K562 (cell line): ENCODE measurements at places on chromosomes 4 and X. TPM values are rescaled to one million over a fixed set of nuclear protein-coding genes. Genes with fewer than 3 reads are reported as not detected.

- no peak overlapping the region for H3K4me3 ChIP-seq
- H3K27ac ChIP-seq = no peak overlapping the region
- peaks cover 2% of the 10 kb centered on the region; the same call in 1 of the 3 replicates for H3K36me3 ChIP-seq
- peaks cover 55% of the 10 kb centered on the region for H3K4me1 ChIP-seq
Measured at GRCh38 chr4:2862528-2862927, 18.9 kb downstream of the ADD1 start.

- DNase-seq = no peak
- H3K36me3 ChIP-seq = peaks cover 87% of the 10 kb centered on the region
- H3K27me3 ChIP-seq = no peaks in the 10 kb centered on the region
- H3K4me3 ChIP-seq = no peak overlapping the region
- H3K27ac ChIP-seq = no peak overlapping the region
Measured at GRCh38 chrX:72272868-72273267, 4.2 kb downstream of the RPS4X start.

CD40LG gene
- polyA plus RNA-seq = not detected in 2 replicates

GRCh38 chr4:186554914-186555827 is at the start of gene MTNR1A:
Gene MTNR1A, minus strand, starts transcription at chr4:186555567. Its CDS starts 202 bp downstream, at chr4:186555365.
- DNase-seq = no peak
- H3K4me3 ChIP-seq = no peak within 1 kb of the TSS
- no peaks in the 10 kb centered on the region for H3K4me1 ChIP-seq
- no peak within 1 kb of the TSS for H3K27ac ChIP-seq

TRMT2B gene
- polyA plus RNA-seq = 15.5 and 16.7 TPM in 2 replicates
